ENCODE measurements at places on chromosomes 12 and 14. TPM values are rescaled to one million over a fixed set of nuclear protein-coding genes. Genes with fewer than 3 reads are reported as not detected.
A peak's percentile ranks its signal among the peaks of the same experiment; 100 is the strongest.

CLEC9A gene
- total RNA-seq, result not detected

DNA sequence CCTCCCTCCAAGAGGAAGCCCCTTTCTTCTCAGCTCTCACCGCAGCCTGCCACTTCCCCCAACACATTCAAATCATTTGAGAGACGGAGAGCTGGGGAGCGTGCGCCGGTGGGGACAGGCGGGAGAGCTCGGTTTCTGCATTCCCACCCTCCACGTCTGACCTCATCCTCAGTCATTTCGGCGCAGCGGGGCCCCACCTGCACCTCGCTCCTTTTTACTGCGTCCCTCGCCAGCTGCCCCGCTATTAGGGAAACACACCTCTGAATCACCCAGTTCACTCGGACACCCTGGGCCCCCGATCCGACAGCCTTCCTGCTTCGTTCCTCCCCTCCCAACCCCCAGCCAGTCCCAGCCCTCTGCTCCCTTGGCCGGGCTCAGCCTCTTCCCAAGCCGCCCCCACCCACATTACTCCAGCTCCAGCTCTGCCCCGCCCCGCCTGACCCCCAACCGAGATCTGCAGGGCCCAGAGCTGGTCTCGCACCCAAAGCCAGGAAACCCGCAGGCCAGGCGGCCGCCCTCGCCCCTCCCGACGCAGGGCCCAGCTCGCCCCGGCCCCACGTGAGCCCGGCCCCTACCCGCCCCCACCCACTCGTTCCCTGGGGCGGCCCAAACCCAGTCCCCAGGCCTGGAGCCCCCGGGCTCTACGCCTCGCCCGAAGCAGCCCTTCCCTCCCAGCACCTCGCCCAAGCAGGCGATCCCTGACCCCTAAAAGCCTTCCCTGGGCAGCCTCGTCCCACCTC lies 783 bp downstream of the CORO1C start:
- DNase-seq, result peak; percentile 60

OR4Q3 gene
- total RNA-seq, result not detected

DNA sequence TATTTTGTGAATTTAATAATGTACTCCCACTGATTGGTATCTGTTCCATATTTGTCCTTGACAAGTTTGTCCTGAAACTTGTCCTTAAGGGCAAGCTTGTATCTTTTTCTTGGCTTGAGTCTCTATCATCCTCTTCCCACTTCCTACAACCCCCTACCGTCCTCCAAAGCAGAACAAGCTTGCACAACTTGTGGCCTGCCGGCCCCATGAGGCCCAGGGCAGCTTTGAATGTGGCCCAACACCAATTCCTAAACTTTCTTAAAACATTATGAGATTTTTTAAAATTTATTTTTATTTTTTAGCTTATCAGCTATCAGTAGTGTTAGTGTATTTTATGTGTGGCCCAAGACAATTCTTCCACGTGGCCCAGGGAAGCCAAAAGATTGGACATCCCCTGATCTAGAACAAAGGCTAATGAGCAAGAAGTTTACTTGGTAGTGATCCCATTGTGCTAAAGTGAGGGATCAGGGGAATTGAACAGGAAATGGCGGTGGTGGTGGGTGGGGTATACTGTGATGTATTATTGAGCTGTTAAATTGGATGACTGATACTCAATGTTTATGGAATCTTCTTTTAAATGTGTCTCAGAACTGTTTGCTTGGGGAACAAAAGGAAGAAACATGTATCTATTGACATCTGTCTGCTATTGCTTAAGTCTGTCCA lies 37.8 kb downstream of the TMX1 start:
- DNase-seq, result no peak

GARIN6 gene
- not detected for total RNA-seq

DACT1 gene
- total RNA-seq, result 10.1 TPM

GRCh38 chr14:54106661-54107377 lies 150.2 kb upstream of the BMP4 start:
- DNase-seq, result no peak

- no peak for DNase-seq
Observed at GRCh38 chr12:109871668-109872314, 8.6 kb downstream of the GLTP start.

- peak; percentile 91 for DNase-seq
Observed at GRCh38 chr12:86712425-86712843, 456.2 kb upstream of the MGAT4C start.

SIX6 gene
- total RNA-seq, result not detected

GRCh38 chr12:89576572-89577220 lies 50.8 kb upstream of the POC1B start:
- no peak for DNase-seq

- DNase-seq, result no peak
Observed at GRCh38 chr12:112140728-112141127, 15.4 kb downstream of the TRAFD1 start.

DNA sequence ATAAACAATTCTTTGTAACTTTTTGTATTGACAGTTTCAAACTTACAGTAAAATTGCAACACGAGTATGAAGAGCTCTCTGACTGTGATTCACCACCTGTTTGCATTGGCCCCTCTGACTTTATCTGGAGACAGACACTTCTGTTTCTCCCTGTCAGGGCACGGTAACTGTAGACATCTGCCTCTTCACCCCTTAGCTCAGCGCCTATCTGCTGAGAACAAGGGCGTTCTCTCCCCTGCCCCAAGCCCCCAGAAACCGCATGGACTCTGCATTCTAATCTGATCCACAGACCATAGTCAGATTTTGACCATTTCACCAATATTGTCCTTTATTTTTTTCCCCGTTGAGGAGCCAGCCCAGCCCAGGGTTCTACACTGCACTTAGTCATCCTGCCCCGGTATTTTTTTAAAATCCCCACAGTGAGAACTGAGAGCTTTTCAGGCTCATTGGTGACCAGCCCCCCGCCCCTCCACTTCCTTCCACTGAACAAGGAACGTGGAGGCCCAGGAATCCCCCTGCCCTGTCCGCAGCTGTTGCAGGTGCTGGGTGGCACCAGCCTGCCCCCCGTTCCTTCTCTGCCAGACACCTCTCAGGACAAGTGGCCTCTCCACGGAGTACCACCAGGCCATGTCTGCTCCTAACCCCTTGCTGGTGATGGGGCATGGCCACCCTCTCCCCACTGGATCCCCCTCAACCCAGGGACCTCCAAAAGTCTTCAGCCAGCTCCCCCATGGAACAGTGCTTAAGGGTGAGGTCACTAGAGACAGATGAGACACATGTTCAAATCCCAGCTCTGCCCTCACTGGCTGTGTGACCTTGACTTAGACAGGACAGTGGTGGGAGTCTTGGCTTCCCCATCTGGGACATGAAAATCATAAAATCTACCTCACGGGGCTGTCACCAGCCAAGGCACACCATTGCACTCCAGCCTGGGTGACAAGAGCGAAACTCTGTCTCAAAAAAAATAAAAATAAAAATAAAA lies 11.2 kb downstream of the RHOF start:
- DNase-seq, result no peak

DNA sequence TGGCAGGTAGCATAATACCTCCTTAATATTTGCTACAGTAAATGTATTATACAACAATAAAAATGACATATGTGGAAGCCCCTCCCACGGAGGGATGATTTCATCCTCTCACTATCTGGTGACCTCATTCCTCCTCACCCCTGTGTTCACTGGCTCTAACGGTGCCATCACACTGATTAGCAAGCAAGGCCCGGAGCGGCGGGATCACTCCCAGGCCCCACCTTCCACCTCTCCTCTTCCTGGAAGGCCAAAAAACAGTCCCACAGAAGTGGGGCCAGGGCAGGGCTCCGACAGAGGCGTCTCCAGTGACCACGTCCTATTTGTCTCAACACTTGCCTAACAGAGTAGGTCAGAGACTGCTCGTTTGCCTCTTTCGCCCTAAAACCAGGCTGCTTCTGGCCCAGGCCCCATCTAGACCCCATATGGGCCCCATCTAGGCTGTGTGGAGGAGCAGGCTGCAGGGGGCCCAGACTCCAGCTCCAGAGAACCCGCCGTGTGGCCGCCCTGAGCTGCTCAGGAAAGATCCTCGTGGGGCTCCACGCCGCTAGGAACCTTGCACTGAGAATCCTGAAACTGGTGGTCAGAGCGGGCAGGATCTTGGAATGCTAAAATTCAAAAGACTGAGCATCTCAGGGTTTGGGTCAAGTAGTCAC lies 3.7 kb downstream of the SELPLG start:
- DNase-seq, result peak; percentile 69

DNA sequence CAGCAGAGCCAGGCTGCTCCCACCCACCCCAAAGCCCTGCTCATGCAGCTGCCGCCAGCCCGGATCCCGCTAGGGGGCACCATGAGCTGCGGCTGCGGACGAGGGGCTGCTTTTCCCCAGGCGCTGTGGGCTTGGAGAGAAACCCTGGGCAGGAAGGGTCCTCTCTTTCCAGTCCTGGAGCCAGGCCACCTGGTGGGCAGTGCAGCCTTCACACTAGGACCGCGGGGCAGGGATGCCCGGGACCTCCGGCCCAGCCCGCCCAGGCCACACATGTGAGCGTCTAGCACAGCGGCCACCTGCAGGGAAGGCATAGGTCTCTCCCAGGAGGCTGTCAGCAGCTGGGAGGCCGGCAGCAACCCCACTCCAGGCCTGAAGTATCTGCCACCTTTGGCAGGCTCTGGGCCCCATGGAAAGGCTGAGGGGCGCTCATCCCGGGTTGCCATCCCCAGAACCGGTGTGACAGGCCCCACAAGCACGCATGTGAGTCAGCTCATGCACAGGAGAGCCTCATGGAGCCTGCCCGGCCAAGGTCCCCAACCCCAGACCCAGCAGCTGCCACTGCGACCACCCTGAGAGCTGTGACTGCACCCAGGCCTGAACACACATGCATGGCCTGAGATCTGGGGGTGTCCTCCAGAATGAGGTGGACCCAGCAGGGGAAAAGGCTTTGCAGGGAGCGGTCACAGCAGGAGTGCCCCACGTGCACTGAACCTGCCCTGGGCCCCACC lies 280.0 kb upstream of the RTL1 start:
- no peak for DNase-seq

GRCh38 chr12:88634008-88634407 lies 53.7 kb upstream of the KITLG start:
- DNase-seq, result no peak

DNA sequence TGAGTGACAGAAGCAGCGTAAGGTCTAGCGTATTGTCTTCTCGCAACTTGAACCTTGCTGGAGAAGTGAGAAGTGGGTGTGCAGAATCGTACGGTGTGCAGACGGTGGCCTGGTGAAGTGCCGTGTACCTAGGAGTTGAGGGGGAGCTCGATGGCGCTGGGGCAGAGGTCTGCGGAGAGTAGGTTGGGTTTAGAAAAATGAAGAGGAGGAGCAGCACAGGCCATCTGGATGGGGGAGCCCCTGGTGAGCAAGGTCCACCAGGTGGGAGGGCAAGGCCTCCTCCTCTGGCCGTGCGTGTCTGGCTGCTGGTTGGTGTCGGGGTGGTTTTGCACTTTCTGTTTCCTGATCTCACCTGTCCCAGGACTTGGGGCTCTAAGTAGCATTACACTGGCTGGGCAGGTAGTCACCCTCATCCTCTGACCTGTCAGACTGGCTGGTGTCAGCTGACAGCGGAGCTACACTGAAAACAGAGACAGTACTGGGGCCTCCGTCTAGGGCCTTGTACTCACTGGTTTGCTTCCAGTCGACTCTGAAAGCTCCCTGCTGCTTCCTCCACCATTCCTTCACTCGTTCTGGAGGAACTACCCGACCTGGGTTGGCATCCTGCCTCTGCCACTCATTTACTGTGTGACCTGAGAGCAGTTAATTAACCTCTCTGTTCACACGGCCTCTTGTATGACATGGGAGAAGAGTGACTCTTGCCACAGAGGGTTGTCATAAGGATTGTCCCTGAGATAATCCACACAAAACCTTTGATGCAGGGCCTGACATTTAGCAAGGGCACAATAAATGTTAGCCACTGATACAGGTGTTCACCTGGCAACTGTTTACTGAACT lies 228.3 kb downstream of the SLC41A2 start:
- DNase-seq, result no peak

DNA sequence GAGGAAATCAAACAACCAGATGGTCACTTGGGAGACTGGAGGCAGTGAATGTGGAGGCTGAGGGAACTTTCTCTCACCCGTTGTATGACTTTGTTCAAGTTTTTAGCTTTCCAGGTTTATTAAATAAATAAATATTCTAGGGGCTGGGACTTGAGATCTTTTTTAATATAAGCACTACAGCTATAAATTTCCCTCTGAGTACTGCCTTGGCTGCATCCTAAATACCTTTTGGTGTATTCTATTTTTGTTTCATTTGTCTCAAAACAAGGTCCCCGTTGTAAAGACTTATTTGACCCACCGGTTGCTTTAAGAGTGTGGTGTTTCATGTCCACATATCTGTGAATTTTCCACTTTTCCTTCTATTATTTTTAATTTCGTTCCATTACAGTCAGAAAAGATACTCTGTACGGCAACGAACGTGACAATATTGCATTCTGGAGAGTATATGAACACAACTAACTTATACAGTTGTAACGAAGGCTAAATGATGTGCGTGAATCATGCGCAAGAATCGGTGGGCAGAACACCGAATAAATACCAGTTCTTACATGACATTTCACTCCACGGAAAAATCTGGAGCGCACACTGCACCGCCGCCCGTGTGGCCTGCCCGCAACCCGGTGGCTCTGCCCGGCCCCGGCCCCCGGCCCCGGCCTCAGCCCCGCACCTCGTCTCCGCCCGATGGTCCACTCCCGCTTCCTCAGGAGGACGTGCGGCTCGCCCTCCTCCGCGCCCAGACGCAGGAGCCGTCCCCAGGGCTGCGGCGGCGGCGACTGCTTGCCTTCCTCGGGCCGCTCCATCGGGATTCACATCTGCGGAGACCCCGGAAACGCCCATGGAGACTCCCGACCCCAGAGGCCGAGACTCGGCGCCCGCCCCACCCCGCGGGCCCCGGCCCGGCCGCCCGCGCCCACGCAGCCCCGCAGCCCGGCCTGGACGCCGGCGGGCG lies 602 bp downstream of the CHFR start:
- DNase-seq, result no peak

DNA sequence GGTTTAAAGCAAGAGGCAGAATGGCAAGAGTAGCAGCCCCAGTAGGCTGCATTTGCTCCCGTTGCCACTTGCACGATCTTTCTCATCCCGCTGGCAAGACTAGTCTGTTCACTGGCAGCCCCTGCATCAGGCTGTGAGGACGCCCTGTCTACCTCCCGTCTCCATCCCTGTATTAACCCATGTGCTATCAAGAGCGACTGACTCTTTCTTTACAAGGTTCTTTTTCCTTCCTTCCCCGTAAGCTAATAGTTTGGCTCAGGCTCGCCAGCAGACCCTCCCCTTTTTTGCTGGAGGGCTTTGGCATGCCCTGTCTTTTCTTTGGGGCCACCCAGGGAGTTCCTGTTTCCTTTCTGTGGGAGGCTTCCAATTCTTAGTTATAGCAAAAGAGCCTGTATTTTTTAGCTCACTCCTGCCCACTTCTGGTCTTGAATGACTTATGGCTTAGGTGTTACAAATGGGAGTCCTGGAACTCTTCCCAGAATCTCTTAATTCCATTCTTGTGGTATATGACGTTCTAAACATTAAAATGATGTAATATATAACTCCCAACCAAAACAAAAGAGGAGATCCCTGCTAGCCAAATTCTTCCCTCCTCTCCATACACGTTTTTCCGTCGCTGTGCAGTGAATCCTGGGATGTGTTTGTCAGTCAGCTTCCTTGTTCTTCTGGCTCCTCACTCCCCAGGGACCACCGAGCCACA lies 149.0 kb downstream of the PRKCH start:
- DNase-seq, result peak; percentile 94

All from H4 (cell line).